Stimulated activated CD8-positive, alpha-beta memory T cell treated with anti-CD3 and anti-CD28 coated beads, Interleukin-7, amount 100 ng/mL, for 1 hour (primary cell): ENCODE measurements at places on chromosomes 6 and 20.

- DNase-seq: no peak
Measured at GRCh38 chr6:73665686-73666319, 12.0 kb upstream of the SLC17A5 start.

GRCh38 chr20:41726727-41727126, 108.5 kb upstream of the CHD6 start:
- no peak for DNase-seq

GRCh38 chr6:144265061-144265357, 20.1 kb upstream of the UTRN start:
- no peak for DNase-seq

- no peak for DNase-seq
Measured at GRCh38 chr6:5762561-5762968, 244.2 kb downstream of the NRN1 start.

DNA sequence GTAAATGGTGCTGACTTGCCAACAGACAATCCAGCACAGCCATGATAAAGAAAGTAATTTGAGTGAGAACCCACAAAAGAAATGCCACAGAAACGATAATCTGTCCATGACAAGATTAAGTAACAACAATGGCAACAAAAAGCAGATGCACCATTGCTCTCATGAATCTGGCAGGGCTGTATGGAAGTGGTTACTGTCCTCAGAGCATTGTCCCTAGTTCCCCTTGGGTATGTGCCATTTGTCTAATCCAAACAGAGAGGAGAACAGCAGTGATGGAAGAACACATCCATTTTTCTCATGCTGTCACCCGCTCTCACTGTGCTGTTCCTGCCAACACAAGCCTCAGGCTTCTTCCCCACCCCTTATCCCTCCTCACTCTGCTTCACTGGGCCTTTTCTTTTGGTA, 65.8 kb downstream of the REV3L start:
- no peak for DNase-seq

GRCh38 chr6:91626911-91627310, 1040.0 kb upstream of the MAP3K7 start:
- no peak for DNase-seq

DNA sequence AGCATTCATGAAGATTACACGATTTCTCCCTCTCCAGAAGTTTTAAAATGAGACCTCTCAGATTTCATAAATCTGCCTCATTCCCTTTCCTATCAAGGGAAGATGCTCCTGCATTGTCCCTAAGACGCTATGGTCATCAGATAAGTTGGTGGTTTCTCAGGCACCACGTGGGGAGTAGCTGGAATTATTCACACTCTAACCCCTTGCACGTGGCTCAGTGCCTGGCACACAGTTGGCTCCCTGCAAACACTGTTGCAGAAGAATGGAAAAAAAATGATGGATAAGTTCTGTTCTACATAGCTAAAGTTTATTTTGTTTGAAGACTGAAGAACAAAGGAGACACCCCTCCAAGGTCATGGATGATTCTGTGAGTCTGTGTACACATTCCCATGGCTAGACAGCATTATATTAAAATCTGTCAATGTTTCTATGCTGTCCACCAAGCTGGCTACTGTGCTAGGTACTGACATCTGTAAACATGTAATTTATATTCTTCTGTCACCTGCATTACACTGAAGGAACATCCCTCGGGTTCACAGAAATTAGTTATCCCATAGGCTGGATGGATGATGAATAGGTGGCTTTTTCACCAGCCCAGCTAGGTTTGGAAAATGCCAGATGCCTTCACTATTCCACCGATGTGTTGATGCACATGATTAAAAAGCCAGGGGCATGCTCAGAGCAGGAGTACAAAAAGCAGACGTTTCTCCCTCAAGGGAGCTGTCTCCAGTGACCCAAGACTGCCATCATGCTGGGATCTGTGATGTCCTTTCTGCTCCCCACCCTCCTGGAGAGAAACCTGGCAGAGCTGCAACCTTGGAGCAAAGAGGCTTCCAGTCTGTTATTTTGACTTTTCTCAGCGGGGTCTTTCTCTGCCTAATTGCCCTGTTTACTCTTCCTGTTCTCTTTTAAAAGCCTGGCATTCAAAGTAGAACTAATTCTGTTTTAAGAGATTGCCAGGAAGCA, 610.5 kb downstream of the UTRN start:
- no peak for DNase-seq

DNA sequence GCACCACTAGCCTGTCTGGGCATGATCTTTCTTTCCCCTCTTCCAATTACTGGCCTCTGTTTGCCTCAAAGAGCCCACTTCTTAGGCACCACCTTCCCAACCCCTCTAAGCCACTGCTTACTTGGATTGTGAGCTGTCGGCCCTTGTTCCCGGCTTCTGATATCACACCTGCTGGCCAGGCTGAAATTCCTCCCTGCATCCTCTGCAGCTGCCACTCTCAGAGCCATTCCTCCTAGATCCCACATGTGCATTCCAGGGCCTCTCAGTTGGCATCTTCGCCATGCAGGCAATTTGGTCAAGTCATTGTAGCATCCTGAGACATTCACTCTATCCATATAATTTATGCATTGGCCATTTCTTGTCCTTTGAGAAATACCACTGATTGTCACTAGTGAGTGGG, 135.9 kb downstream of the OLIG3 start:
- no peak for DNase-seq

GRCh38 chr20:37316116-37316774, 26.8 kb downstream of the MANBAL start:
- DNase-seq: no peak

DNA sequence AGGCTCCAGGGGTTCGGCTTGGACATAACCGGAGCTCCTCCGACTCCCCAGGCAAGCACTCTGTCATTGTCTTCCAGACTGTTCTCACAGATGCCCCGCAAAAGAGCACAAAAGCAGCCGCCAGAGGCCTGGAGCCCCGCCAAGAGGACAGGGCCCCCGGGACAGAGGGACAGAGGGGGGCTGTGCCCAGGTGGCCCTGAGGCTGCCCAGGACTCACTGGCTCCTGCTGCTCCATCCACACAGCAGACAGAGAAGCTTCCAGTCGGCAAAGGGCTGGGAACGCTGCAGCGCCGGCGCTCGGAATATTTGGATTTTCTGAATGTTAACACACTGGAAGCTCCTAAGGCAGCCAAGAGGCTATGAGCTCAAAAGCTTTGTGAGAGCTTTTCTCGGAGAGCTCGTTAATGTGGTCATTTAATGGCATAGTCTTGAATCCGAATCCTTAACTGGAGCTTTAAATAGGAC, 68.0 kb upstream of the QKI start:
- DNase-seq: no peak

DNA sequence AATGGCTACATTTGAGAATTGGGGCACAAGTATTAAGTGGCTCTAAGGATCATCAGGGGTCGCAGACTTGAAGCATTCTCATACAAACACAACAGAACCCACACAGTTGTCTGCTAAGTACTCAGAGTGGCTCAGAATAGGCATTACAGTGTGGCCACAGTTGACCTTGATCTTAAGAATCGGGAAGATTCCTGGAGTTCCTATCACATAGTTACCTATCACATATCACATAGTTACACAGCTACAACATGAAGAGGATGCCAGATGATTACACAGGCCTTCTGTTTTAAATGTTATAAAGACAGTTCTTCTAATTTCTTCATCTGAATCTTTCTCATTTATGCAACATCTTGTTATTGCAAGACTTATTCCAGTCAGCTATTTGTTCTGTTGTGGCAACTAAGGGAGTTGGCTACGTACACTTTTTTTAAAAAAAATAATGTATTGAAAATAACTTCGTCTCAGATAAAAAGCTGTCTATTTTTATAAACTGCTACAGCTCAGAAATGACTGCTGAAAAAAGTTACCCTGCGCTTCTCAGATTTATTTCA, 129.0 kb downstream of the REV3L start:
- DNase-seq: no peak

DNA sequence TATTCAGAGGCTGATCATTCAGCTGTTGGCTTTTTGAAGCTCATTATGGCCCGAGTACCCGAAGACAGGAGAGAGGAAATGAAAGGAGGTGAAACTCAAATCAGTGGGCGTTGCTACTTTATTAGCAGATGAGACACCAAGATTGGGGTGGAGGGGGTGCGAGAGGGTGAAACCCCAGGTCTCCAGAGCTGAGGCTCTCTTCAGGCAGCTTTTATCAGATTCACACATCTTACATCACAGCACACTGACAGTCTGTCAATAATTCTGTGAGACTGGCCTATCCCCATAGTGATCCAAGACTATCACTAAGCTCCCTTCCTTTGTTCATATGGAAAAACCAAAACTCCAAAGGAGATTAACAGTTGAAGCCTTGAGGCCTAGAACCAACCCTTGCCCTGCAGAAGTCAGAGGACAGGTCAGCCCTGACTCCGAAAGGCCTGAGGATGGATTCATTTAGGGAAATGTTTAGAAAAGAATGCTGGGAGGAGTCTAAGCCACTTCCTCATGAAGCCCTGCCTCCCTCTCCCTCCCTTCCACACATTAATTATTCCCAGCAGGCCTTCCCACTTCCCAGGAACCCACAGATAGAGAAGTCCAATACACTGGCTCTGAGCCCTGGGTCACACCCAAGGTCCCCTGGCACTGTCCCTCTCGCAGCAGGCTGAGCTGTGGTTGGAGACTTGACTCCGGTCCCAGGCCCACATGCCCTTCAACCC, 23.2 kb downstream of the TRERF1 start:
- no peak for DNase-seq

DNA sequence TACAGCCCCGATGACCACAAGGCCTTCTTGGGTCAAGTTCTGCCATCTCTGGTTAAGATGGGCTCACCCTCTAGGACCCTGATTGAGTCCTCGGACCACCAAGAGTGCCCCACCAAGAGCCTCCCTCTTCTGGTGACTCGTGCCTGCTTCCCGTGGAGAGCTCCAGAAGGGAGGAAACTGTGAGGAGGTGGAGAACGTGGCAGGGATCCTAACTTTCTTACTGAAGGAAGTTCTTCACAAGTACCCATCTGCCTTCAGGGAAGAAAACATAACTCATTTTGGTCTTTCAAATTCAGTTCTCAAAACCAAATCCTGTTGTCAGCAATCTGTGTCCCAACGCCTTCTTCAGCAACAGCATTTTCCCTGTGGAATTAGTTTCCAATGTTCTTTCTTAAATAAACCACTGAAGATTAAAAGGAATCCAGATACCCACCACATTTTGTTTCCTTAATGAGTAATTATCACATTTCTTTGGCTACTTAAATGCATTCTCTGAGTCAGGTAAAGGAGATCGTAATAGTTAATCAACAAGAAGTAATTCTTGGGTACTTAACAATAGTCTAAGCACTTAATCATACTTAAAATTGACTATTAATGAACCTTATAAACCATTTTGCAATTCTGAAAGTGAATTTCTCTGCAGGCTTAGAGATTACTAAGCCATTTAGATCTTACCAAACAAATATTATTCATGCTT, 185.8 kb upstream of the SGK1 start:
- no peak for DNase-seq

DNA sequence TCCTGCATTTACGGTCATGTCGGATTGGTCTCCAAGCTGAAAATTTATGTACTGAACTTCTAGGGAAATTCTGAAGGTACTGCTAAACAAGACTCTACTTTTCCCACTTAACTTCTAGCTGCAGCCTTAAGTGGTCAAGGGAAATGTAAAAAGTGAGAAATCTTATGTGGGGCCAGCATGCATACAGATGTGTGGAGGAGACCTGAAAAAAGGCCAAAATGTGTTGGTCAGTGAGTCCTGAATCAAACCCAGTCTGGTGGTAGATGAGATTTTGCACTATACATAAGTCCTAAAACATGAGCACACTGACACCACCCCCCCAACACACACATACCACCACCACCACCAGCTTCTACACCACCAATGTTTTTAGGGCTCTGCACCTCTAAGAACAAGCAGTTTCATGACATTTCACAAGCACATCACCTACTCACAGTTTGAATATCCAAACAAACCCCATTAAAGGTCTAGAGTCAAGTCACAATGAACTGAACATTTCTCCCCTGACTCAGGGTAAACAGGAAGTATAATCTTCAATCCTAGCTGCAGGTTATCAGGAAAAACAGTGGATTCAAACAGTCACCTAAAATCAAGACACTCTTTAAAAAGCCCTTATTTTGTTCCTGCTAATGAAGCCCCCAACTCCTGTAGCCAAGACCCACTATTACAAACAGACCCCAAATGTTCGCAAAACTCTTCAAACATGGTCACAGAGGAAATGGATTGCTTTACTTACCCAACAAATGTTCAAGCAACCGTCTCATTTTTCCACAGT, 1.6 kb downstream of the ZMYND8 start:
- DNase-seq: no peak

DNA sequence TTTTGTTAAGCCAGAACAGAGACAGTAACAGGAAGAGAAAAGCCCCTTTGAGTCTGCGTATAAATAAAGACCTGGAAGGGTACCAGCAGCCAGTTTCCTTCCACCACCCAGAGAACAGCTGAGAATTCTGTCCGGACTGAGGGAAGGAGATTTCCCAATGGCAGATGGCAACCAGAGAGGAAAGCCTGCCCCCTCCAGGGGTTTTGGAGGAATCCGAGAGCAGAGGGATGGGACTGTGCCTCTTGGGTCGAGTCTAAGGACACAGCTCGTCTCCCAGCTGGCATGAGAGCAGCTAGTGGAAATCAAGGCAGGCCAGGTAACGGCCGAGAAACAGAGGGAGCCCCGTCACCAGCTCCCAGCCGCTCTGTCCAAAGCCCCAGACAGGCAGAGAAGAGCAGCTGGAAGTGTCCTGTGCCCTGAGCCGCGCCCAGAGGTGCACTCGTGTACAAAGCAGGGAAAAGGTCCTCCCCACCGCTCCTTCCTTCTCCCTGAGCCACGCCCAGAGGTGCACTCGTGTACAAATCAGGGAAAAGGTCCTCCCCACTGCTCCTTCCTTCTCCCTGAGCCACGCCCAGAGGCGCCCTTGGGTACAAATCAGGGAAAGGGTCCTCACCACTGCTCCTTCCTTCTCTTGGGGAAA, 134.0 kb upstream of the SNX9 start:
- DNase-seq: no peak

- DNase-seq: no peak
Measured at GRCh38 chr20:12963416-12963815, 45.4 kb upstream of the SPTLC3 start.

- no peak for DNase-seq
Measured at GRCh38 chr20:57438552-57438951, 47.4 kb downstream of the RBM38 start.

GRCh38 chr6:138795809-138796603, at the start of gene ECT2L:
Gene ECT2L (plus strand): TSS chr6:138796087. CDS start chr6:138813275, 17,188 bp downstream.
- no peak for DNase-seq

- no peak for DNase-seq
Measured at GRCh38 chr20:63145156-63145555, 70.8 kb downstream of the YTHDF1 start.

GRCh38 chr6:14083262-14083661, 34.3 kb upstream of the CD83 start:
- no peak for DNase-seq

GRCh38 chr20:45305262-45305661, 1.4 kb upstream of the RBPJL start:
- DNase-seq: no peak

- no peak for DNase-seq
Measured at GRCh38 chr6:140043762-140044378, 669.4 kb upstream of the CITED2 start.
